ENCODE measurements at places on chromosomes 11 and 22.

DNA sequence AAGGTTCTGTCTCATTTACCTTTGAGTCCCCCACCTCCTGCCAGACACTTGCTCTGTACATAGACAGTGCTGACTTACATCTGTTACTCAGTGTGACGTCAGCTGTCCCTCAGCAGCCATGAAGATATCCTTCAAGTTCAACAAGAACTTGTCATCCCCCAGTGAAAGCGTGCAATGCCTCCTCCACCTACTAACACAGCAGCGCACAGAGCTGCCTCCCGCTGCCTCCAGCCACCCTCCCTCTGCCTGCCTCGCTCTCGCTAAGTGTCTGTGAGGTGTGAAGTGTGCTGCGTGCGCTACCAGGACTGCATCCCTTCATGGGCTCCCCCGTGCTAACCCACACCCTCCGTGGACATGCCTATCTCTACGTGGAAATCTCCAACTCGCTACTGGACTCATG is 621.4 kb downstream of the BRD1 start:
- no peak for DNase-seq

- no peak for DNase-seq
Observed at GRCh38 chr11:33480626-33481025, 220.0 kb downstream of the C11orf91 start.

- no peak for DNase-seq
Observed at GRCh38 chr11:74325649-74326645, 14.5 kb upstream of the P4HA3 start.

DNA sequence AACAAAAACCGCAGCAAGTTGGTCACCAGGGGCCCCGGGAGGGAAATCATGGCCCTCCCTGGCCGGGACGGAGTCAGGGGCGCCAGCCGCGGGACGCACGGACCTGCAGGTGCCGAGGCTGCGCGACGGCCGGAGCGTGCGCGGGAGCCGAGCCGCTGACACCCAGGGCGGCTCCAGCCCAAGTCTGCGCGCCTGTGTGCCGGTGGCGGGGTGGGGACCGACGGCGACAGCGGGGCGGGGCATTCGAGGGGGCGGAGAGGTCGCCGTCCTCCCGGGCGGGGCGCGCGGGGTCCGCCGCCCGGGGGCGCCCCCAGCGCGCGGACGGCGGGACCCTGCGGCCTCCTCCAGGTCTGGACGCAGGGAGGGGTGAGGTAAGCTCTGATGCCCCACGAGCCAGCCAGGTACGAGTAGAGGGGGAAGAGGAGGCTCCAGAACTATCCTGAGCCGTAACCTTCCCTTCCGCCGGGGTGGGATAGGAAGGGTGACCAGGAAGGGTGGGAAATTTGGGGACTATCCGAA is at the start of gene ESAM:
TSS of gene ESAM (minus strand) at position 186 of the 519 bp plus-strand sequence. CDS start at position 50, 136 bp downstream.
- no peak for DNase-seq

GRCh38 chr22:49658902-49659280 is 168.8 kb downstream of the BRD1 start:
- DNase-seq = no peak

DNA sequence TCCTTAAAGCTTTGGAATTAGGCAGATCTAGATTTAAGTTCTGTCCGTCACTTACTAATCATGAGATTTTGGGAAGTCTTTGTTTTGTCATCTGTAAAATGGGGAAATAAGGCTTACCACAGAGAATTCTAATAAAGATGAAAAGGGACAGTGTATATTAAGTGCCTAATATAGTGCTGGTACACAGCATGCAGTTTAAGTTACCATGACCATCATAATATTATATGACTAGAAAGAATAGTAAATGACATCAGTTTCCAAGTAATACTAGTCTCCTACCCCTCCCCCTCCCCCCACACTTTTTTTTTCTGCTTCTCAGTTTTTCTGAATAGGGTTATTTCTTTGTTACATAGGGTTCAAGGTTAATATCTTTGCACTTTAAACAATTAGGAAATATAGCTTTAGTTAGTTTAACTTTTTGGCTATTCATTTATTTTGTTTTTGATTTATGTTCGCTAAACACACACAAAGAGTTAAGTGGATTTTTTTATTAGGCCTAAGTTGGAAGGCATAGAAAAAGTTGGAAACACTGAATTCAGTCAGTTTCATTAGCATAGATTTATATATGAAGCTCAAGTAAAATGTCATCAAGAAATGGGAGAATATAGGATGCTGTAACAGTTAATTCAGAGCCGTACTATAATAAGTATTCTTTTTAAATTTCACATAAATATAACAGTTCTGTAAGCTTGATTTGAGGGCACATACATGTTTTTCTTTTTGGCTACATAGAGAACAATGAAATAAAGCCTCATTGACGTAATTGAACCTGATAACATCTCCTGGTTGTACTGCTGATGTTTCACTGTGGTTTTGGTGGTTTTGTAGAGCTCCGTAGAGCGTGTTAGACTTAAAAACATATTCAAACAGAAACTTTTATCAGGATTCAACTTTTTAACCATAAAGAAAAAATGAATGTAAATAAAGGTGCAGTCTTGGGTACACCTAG is 121.2 kb downstream of the PDE3B start:
- no peak for DNase-seq

- DNase-seq = peak; percentile 61
Observed at GRCh38 chr22:21646608-21647590, 4.8 kb downstream of the SDF2L1 start.

DNA sequence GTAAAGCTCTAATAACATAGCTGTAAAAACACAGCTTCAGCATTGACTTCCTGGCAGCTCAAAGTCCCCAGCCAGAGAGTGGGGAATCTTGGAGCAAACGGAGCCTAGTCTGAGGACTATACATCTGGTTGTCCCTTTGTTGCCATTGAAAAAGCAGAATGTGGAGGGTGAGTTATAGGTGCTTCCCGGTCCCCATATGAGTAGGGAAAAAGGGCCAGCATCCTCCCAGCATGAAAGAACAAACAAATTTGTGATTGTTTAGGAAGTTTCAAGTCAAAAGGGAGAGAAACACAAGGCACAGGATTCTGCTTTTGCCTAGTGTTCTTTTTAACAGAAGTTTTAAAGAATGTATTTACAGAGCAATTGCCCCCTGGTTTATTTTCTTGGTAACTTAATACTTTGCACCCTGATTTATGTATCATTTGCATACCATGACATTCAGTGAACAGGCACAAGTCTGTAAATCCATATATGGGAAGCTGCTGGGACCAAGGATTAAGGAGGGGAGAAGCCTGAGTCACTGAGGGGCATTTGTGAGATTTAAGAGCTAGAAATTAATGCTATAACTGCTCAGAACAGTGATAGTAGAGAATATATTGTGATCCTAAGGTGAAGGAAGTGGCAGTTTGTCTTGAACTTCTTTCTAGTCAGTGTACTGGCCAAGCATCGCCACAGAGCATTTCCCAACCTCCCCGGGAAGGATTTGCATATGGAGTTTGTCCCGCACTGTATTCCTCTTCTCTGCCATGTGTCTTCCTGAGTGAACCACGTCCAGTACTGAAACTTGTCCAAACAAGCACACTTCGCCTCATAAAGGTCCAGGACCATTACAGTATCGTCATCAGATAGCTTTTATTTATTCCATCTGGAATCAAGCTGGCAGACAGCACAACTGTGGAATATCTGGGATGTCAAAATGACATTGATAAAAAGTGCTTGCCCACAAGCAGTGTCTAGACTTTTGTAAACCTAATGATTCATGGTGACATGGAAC is 103.0 kb downstream of the DBX1 start:
- no peak for DNase-seq

DNA sequence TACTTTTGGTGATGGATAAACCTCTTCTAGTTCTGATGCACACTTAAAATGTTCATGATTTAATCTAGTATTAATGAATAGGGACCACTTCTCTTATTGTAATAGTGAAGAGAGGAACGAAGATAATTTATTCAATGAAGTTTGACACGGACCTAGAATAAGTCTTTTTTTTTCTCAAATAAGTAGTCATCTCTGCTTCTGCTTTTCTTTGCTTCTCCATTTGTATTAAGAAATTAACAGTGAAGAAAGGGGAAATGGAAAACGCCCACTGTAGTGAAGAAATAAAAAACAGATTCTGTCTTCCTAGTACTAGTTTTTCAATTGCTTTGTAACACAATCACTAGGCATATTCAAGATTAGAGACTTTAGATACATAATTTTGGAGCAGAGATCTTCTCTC is 73.0 kb downstream of the CD44 start:
- no peak for DNase-seq

- DNase-seq = peak; percentile 70
Observed at GRCh38 chr22:37559901-37560607, at the start of gene CDC42EP1. Gene CDC42EP1, plus strand, starts transcription at chr22:37560480. Its CDS starts 5,870 bp downstream, at chr22:37566350.

DNA sequence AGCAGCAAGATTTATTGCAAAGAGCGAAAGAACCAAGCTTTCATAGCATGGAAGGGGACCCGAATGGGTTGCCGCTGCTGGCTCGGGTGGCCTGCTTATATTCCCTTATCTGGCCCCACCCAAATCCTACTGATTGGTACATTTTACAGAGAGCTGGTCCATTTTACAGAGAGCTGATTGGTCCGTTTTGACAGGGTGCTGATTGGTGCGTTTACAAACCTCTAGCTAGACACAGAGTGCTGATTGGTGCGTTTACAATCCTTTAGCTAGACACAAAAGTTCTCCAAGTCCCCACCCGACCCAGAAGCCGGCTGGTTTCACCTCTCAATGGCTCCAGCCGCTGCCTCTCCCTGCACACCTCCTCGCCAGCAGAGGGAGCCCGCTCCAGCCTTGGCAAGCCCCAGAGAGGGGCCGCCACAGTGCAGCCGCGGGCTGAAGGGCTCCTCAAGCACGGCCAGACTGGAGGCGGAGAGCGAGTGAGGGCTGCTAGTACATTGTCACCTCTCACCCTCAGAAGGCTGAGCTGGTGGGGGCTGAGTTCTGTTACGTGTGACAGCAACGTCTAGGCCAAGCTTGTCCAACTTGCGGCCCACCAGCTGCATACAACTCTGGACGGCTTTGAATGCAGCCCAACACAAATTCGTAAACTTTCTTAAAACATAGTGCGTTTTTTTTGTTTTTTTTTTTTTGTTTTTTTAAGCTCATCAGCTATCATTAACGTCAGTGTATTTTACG is 8.7 kb downstream of the PTH start:
- peak; percentile 28 for DNase-seq

DNA sequence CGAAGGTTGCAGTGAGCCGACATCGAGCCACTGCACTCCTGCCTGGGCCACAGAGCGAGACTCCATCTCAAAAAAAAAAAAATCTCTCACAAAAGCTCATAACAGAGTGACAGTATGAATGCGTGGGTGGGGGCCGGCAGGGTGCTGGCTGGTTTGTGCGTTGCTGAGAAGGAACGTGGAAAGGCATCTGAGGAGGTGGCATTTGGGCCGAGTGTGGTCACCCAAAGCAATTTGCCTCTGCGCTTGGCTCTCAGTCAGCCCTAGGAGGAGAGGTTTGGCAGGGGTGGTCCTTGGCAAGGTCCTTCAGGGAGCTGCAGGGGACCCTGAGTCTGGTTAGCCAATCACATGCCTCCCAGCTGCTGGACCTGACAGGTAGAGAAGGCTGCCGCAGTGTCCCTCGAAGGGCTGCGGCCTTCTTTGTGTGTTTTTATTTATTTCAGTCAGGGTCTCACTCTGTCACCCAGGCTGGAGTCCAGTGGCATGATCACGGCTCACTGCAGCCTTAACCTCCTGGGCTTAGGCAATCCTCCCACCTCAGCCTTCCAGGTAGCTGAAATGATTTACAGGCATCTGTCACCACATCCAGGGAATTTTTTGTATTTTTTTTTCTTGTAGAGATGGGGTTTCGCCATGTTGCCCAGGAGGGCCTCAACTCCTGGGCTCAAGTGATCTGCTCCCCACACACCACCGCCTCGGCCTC is 23.5 kb upstream of the OSBPL5 start:
- DNase-seq = no peak

DNA sequence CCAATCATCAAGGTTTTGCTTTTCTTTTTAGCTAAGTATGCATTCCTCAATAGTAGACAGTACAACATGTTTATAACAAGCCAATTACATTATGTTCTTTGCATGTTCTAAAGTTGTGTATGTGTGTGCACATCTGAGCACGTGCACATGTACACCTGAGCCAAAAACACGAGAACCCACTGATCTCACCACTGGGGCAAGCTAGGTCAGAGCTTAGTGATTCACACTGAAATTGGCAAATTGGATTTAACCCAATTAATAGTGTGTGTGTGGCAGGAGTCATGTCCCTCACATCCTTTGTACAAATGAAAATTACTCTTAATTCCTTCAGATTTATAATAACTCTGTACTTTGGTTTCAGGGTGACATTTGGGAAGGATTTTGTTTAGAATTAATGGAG is 145.7 kb upstream of the TEAD1 start:
- DNase-seq = no peak

GRCh38 chr11:90197377-90197776 is 25.5 kb downstream of the CHORDC1 start:
- DNase-seq = no peak

DNA sequence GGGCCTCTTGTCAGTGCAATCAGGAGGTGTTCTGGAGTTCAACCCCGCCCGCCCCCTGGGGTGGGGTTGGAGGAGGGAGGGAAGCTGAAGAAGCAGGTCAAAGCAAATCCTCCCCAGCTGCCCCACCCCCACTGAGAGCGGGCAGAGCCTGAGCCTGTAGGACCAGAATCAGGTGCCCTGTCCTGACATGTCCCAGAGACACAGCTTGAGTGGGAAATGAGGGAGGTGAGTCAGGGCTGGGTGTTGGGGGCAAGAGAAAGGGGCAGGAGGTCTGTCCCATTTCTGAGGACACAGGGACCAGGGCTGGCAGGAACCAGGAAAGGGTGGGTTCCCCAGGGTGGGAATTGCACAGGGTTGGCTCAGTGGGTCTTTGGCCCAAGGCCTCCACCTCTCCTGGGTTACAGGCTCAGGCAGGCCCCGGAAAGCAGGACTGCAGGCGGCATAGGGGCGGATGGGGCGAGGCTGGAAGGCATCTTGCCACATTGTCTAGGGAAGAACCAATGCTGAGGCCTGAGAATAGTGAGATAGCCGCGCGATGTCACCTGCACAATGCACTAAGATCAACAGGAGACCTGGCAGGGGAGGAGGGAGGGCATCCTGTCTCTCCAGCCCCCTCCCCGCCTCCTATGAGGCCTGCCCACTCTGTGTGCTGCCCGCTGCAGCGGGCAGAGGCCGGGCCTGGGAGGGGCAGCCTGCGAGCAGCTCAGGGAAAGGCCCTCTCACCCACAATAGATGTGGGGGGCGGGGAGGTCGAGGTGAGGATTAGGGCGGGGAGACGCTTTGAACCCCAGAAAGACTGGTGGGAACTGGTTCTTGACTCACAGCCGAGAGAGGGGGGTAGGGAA is 32.4 kb downstream of the NECTIN1 start:
- DNase-seq = no peak

DNA sequence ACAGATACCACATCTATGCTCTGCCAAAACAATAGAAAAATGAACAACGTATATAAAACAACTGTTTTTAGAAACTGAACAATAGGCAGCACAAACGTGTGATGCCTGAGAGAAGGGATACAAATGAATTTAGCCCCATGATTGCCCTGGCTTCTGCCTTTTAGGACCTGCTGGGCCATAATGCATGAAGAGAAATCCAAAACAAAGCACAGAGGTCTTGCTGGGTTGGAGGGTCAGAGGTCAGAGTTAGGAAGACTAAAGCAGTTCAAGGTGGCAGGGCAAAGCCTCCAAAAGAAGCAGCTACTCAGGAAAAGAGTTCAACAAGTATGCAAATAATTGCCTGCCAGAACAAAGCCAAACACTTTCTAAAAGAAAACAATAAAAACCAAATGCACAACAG is 138.5 kb downstream of the TTC28 start:
- no peak for DNase-seq
